ENCODE measurements at places on chromosomes 7 and 10. TPM values are rescaled to one million over a fixed set of nuclear protein-coding genes. Genes with fewer than 3 reads are reported as not detected.

Gene PCGF5
- total RNA-seq: 17.9 TPM

Gene SLC13A4
- total RNA-seq: not detected

Gene GLCCI1
- total RNA-seq: 9.0 TPM

Gene CPVL
- 0.71 TPM for total RNA-seq

Gene ACHE
- not detected for total RNA-seq

Gene HIPK2
- 5.4 TPM for total RNA-seq

Gene GTF2IRD1
- 9.9 TPM for total RNA-seq

Gene CUBN
- 0.85 TPM for total RNA-seq

Gene FOXP2
- 2.4 TPM for total RNA-seq

Gene RAMP3
- not detected for total RNA-seq

Gene CALCR
- not detected for total RNA-seq

Gene GPR15LG
- not detected for total RNA-seq

All from smooth muscle cell of bladder (primary cell).